Activated naive CD4-positive, alpha-beta T cell (primary cell): ENCODE measurements at places on chromosomes 5 and 9.

- no peak for DNase-seq
Measured at GRCh38 chr5:92887254-92887653, 693.8 kb downstream of the NR2F1-AS1 start.

- no peak for DNase-seq
Measured at GRCh38 chr5:76021936-76022584, 61.1 kb upstream of the SV2C start.

DNA sequence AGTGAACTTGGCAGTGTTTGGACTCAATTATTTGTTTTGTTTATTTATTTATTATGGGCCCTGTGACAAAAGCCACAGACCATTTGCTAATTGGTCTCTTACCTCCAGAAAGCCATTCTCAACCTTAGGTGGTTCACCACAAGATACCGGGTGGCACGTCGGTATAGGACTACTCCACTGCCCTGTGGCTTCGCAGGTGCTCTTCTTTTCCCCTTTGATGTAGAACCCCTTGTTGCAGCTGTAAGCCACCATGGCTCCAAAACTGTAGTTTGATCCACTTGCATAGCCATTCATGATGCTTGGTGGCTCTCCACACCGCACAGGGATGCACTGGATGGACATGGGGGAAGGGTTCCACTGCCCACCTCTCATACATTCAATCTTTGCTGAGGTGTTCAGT lies 73.3 kb upstream of the TXNDC8 start:
- DNase-seq = no peak

GRCh38 chr5:109309326-109310063 lies 100.3 kb downstream of the PJA2 start:
- DNase-seq = no peak

DNA sequence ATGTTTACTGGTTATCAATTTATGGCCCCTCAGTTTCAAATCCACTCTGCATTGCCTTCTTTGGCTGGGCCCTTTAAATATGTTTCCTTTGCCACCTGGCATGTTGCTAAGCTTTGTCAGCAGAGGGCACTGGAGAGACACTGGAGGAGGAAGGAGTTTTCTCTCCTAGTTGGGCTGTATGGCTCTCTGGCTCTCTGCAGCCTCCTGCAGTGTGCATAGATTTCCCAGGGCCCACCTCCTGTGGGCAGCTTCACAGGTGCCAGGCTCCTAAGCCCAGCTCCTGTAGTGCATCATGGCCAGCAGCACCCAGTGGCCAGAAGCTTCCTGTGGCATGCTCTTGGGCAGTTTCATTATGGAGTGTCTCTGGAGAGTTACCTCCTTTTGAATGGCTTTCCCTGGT lies 23.3 kb downstream of the CAVIN4 start:
- no peak for DNase-seq

DNA sequence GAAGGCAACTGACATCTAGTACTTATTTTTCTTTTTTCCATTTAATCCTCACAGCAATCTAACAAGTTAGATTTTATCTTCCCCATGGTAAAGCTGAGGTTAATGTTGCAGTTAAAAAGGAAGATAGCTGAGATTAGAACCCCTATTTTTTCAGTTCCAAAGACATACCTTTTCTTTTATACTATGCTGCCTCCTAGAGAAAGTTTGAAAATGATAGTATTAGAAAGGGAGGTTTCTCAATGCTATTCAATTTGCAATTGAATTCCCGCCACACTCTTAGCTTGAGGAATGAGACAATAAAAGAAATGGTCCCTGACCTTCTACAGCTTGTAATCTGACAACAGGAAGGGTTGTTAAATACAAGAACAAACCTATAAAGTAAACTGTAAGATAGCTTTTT lies 195.9 kb upstream of the TRIM32 start:
- no peak for DNase-seq

- DNase-seq = no peak
Measured at GRCh38 chr9:81814401-81814793, 113.8 kb upstream of the SPATA31D4 start.

- DNase-seq = no peak
Measured at GRCh38 chr5:134749415-134749814, 9.2 kb upstream of the DDX46 start.

DNA sequence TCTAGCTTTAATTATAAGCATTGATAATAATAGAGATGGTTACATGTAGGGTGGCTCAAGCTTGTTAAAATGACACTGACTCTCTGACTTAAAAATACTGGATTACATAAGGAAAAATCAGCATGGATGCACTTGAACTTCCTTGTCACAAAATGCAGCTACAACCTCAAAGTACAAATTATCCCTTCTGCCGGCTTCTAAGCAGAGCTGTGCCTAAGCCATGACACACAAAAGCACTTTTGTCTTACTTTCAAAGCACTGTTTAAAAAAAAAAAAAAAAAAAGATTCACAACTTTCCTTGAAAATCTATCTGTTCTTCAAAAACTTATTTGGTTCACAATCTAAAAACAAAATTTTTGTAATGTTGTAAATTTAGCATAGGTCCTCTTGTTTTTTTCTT lies 36.4 kb upstream of the ZFAND5 start:
- DNase-seq = no peak

DNA sequence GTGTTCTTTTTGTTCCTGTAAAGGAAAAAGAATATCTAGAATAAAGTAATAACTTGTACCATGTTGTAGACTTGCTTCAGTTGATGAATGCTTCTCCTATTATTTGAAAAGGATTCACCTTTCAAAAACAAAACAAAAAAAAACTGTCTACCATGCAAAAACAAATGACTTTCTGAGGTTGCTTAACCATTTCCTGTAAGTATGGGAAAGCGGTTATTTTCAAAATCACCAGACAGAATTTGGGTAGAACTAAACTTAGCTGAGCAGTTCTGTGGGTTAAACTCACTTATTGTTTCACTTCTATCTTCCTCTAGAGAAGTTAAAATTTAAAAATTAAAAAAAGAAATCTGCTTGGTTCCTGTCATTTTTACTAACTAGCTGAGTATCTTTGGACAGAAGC lies 25.2 kb downstream of the LNPEP start:
- no peak for DNase-seq

DNA sequence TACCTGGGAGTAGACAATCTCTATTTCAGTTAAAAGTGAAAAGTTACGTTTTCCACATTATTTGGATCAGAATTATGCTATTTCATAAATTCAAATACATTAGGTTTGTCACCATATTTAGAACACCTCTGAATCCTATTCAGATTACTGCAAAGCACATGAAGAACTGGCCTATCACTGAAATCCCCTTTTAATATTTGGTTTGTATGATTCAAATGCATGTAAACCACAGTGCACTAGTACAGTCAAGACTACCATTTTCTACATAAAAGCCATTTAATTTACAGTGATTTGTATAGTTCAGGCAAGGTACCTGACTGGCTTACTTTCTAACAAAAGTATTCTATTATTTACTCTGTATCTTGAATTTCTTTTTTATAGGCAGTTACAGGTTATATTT lies 212.5 kb downstream of the MEF2C start:
- DNase-seq = no peak
